ENCODE measurements at places on chromosomes 1 and 21. TPM values are rescaled to one million over a fixed set of nuclear protein-coding genes. Genes with fewer than 3 reads are reported as not detected.

DNA sequence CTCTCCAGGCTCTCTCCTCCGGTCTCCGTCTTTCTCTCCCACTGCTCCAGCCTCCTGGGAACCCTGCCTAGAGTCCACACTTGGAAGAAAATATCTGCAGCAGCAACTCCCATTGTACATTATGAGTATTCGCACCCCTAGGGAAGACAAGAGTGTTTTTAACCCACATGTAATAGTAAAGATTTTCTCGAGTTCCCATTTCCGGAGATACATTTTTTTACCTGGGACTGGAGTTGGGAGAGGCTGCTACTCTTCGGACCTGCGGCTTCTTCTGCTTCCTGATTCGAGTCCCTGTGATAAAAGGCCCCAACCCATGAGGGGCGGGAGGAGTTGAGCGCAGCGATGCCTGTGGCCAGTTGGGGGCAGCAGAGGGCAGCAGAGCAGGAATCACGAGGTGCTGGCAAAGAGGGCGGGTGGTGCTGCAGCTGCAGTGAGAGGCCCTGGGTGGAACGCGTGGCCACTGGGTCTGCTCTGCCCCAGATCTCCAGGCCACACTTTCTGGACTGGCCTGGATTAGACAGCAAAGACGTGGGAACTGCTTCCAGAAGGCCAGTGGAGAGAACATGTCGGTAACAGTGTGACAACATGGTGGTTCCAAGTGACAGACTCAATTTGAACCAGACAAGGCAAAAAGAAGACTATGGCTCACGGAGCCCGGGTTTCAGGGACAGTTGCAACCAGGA is 221.0 kb upstream of the CSF3R start:
- DNase-seq: peak; percentile 65

The TMCO2 gene
- not detected for total RNA-seq

The GREM2 gene
- total RNA-seq: 1.5 TPM

DNA sequence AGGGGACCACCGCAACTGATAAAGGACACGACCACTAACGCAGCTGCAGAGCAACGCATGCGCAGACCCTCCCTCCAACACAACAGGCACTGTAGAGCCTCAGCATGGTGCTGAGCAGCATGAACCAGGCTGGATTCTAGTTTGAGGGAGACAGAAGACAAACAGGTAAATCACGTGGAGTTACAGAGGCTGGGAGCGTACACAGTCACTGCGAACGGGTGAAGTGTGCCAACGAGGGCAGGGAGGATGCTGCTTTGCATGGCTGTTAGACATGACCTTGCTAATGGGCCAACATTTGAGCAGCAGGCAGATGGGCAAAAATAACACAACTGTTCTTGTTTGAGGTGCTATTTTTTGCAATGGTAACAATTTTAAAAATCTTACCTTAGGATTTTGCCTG is 55.2 kb upstream of the NADK start:
- DNase-seq: no peak

DNA sequence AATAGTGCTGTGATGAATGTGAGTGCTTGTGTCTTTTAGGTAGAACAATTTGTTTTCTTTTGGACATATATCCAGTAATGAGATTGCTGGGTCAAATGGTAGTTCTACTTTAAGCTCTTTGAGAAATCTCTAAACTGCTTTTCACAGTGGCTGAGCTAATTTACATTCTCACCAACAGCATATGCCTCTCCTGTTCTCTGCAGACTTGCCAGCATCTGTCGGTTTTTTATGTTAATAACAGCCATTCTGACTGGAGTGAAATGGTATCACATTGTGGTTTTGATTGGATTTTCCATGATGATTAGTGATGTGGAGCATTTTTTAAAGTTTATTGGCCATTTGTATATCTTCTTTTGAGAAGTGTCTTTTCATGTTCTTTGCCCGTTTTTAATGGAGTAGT is 647.3 kb upstream of the ADAMTS5 start:
- no peak for DNase-seq

Data from MG63 (cell line).